ENCODE measurements at places on chromosomes 13 and 19. TPM values are rescaled to one million over a fixed set of nuclear protein-coding genes. Genes with fewer than 3 reads are reported as not detected.

Gene ZNF234
- total RNA-seq = 11.6 TPM

Gene ANGPTL4
- 0.59 TPM for total RNA-seq

Gene THSD1
- 9.9 TPM for total RNA-seq

Gene FCER2
- not detected for total RNA-seq

Gene SOX1
- not detected for total RNA-seq

Gene MICOS13
- total RNA-seq = 45.6 TPM

Measured in SJCRH30 (cell line).